ENCODE measurements at places on chromosomes 6 and 20. TPM values are rescaled to one million over a fixed set of nuclear protein-coding genes. Genes with fewer than 3 reads are reported as not detected.

Gene SLC35D3
- not detected for total RNA-seq

Gene FOXC1
- total RNA-seq: not detected

Gene PDCD2
- 155 TPM for total RNA-seq

Gene FERMT1
- 0.22 TPM for total RNA-seq

Gene MATN4
- total RNA-seq: 0.22 TPM

Gene MEP1A
- total RNA-seq: not detected

Gene KHDRBS2
- total RNA-seq: not detected

Gene SLC26A8
- not detected for total RNA-seq

Gene IL20RA
- total RNA-seq: not detected

Gene CCN6
- not detected for total RNA-seq

Gene CTAGE9
- not detected for total RNA-seq

GRCh38 chr20:61437280-61438206, 185.5 kb downstream of the CDH4 start:
- DNase-seq: no peak

- DNase-seq: no peak
Observed at GRCh38 chr6:159934181-159934580, 34.7 kb upstream of the IGF2R start.

DNA sequence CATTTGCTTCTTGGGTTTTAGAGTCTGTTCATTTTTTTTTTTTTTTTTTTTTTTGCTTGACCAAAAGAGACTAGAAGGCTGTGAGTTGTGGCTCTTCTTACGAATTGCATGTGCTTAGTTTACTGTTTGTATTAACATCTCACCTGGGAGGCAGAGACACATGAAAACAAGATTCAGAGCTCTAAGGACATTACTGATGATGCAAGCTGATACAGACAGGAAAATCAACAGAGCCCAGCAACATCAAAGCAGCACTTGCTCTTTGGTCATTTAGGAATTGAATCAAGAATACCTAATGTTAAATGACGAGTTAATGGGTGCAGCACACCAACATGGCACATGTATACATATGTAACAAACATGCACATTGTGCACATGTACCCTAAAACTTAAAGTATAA, 55.7 kb upstream of the HS3ST5 start:
- no peak for DNase-seq

DNA sequence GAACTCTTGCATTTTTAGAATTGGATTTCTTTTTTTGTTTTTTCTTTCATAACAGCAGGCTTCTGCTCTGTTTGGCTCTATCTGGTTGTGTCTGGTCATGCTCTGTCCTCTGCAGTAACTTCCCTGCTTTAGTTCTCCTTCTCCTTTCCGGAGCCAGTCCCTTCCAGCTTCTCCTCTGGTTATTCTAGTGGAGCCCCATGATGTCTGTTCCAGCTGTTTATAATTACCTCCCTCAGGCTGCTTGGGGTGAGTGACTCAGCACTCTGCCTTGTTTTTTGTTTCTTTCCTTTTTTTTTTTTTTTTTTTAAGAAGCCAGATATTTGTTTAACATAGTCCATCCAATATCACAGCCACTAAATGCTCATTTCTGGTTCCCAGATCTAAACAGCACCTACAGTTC, 409.6 kb downstream of the MAFB start:
- DNase-seq: no peak

GRCh38 chr6:146286961-146287360, 256.7 kb upstream of the RAB32 start:
- no peak for DNase-seq

GRCh38 chr6:154916857-154917256, 78.3 kb upstream of the TIAM2 start:
- no peak for DNase-seq

DNA sequence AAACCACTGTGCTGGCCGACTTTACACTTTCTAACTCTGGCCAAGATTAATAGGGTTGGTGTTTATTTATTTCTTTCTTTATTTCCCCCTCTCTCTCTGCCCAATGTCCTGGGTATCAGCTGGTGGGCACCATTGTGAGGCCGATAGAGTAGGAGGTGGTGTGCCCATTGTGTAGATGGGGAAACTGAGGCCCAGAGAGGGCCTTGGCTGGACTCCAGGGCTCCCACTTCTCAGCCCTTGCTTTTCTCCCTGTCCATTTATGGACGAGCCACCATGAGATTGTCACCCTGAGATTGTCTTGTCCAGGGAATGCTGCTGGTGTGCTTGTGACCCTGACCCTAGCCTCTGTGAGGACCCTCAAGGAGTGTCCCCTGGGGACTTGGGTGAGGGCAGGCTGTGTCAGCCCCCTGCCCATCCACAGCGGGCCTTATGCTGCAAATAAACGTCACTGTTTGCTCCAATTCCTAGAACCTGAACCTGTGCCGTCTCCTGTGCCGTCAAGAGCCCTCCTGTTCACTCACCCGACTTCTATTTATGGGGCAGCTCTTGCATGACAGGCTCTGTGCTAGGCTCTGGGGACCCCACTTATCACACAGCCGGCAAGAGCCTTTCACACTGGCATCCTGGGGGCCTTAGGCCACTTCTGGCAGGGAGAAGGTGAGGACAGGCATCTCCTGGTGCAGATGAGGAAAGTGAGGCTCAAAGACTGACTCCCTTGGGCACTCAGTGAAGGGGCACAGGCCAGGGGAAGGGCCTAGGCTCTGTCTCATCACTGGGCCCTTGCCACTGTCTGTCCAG, 24.8 kb downstream of the SUN5 start:
- no peak for DNase-seq

DNA sequence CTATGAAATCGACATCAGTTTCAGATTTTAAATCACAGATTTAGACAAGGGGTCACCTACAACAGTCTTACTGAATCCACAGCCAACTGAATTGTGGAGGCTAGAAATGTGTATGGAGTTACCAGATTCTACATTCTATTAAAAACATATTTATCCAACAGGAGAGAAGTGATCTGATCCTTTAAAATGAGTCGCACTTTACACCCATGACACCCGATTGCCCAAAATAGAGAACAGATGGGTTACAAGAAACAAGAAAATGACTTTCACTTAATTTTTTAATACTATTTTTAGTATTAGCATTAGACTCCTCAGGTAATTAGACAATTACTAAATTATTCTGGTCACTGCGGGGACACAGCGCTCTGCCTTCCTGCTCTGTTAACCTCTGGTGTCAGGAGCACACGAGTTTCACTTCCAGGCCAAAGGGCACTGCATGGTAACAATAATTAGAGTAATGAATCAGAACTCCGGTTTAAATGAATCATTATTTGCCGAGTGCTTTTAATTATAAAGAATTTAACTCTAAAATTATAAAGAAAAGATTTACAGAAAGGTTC, 108.6 kb downstream of the ATP9A start:
- no peak for DNase-seq

- no peak for DNase-seq
Observed at GRCh38 chr20:38825901-38826625, 20.6 kb downstream of the PPP1R16B start.

DNA sequence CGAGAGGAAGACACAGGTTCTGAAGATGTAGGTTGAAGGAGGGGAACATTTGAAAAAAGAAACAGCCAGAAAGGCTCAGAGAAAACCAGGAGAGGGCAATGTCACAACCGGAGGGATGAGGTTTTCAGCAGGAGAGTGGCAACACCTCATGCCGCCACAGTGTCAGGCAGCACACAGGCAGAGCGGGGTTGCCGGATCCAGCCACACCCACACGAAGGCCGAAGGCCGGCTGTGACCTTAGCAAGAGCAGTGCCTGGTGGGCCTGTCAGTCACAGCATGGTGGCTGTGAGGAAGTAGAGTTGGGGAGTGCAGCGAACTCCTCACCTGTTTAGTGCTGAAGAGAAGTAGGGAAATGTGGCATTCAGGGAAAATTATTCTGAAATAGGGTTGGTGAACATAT, 14.0 kb downstream of the HDDC2 start:
- DNase-seq: no peak

GRCh38 chr20:56422824-56423189, 10.7 kb downstream of the CASS4 start:
- DNase-seq: no peak

- no peak for DNase-seq
Observed at GRCh38 chr6:69880601-69881000, 14.2 kb downstream of the COL19A1 start.

DNA sequence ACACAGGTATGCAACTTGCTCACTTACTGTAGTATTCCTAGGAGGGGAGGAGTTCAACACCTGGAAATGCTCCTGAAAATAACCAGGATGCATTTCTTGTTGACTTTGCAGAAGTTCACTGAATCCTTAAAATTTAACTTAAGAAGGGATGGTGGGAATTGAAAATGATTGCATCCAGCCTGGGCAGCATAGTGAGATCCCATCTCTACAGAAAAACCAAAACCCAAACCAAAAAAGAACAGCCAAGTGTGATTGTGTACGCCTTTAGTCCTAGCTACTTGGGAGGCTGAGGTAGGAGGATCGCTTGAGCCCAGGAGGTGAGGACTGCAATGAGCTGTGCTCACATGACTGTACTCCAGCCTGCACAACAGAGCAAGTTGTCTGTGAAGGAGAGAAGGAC, 1.7 kb downstream of the DNAH8 start:
- no peak for DNase-seq

GRCh38 chr20:34362502-34363061, 491 bp upstream of the ITCH start:
- DNase-seq: no peak

DNA sequence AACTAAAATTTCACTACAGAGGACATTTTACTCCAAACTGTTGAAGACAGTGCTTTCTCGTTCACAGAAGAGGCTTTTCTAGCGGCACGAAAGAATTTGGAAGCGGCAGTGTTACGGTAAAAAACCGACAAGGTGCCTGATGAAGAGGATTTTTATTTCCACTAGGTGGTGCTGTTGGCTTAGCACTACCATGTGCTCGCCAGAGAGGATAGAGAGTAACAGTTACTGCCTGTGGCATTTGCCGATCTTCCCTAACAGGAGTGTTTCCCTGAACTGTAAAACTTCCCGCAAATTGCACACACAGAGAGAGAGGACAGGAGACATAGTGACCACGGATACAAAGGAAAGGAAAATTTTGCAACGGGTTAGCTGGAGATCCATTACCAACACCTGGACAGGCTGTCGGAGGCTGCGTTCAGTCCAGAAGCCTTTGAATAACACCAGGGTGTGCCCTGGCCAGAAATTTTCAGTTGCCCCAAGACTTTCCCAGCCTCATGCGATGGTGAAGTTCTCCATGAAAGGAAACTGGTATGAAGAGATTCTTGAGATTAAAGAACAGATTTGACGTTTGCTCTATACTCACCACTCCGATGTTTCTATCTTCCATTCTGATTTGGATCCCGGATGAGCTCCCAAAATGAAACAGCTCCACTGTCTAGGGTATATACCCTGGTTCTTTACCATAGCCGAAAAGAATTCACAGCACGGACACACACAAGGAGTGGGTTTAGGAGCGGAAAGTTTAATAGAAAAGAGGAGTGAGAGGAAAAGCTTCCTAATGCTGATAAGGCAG, 48.1 kb downstream of the HLA-DPB1 start:
- DNase-seq: no peak

DNA sequence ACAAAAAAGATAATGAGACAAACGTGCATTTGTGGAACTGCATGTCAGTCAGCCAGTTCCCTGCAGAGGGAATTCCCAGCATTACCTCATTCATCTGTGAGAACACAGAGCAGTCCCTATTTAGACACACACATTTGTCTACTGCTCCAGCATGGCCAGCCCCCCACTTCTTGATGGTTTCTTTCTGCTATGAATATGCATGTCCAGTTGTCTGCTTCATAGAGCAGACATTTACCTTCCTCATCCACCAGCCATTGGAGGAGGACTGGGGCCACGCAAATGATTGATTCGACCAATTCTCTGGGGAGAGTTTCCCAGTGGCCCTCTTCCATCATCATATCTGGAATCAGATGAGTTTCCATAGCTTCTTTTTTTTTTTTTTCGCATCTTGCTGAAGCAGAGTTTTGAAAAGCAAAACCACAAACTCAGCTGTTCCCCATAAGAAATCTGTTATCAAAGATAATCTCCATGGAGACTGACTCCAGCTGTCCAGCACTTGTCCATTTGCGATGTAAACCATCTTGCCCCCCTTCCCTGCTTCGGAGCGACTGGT, 11.8 kb downstream of the ENPP1 start:
- no peak for DNase-seq

GRCh38 chr6:157223021-157223430, 100.3 kb downstream of the TMEM242 start:
- DNase-seq: no peak

DNA sequence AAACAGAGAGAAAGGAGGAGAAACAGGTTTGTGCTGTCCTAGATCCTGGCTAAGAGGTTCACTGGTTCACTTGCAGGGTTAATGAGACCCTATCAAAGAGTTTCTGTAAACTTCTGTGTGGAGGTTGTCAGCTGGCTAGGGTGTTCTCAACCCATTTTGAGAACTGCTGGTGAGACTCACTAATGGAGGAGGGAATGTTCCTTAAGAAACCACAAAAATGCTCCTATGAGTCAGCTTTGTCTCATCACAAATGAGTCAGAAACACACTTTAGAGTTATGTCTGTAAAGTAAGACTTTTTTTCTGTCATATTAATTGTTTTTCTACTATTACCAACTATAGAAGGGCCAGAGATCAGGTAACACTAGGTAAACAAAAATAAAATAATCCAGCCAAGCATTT, 884.4 kb downstream of the PHF3 start:
- DNase-seq: no peak
